Left colon (tissue), 2 donors: ENCODE measurements at places on chromosomes 12 and 14. TPM values are rescaled to one million over a fixed set of nuclear protein-coding genes. Genes with fewer than 3 reads are reported as not detected.

DNA sequence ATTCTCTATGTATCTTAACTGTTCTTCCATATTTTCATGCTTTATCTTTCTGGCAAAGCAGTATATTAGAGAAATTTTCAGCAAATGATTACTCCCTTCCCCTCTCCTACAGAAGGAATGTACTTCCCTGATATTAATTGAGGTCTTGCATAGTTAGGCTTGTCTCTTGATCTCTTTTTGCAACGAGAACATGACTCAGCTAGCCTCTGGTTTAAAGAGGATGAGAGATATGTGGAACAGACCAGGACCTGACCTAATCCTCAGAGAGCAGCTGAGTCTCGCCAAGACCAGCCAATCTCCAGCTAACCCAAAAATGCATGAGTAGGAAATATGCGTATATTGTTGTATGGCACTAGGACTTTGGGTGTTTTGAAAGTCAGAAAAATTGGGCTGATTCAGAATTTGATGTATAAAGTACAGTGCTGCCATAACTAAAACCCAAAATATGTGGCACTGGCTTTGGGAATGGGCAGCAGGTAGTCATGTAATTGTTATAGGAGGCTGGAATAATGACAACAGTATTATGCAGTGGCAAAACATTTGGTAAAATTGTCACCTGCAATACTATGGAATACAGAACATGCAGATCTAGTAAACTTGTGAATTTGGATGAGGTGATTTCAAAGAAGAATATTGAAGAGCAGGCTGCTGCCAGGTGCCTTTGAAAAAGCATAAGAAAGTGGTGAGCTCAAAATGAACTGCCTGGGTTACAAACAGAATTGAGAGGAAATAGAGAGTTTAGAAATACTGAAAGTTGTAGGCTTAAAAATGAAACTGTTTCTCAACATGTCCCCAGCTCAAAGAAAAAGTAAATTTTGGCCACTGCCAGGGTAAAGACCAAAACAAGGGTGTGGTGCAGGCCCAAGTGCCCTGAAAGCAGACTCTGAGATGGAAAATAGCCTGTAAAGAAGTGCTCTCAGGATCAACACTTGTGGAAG, 9.3 kb upstream of the USP15 start:
- no peak for DNase-seq

- no peak for DNase-seq
Observed at GRCh38 chr12:105843986-105844760, 294.6 kb downstream of the NUAK1 start.

DNA sequence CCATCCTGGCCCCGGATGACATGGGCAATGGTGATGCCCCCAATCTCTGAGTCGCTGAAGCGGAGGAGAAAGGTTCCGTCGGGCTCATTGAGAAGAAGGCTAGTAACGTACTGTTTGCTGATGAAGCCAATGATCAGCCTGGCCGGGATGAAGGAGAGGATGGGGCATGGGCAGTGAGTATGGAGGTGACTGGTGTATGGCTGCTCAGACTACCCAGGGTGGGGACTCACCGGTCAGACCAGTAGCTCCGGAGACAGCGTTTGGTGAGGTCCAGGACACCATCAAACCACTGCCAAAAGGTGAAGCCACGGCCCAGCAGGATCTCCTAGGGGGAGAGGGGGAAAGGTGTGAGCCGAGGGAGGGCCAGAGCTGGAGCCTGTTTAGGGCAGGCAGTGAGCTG, 10.9 kb downstream of the NAB2 start:
- DNase-seq: no peak

DNA sequence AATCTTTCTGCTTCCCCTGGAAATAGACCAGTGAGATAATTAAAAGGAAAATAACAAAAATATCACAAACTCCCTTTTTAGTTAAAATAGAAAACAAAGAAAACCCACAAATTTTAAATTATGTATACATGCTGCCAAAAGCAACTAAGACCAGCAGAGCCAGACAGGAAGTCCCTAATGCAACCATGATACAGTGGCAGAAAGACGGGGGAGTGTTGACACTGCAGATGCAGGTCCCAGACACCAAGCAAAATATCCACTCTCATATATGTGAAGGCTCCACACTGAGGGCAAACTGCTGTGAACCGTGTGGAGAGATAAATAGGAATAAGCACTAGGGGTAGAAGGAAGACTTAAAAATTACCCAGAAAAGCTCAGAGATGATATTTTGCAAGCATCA, 401.0 kb downstream of the BTG1 start:
- no peak for DNase-seq

GRCh38 chr12:25074113-25074512, 120.8 kb downstream of the DNAI7 start:
- no peak for DNase-seq

- no peak for DNase-seq
Observed at GRCh38 chr14:58059126-58059525, 92.9 kb downstream of the ARMH4 start.

- DNase-seq: no peak
Observed at GRCh38 chr12:3810540-3810939, 57.6 kb upstream of the CRACR2A start.

Gene TAS2R20
- total RNA-seq: 1.6 TPM

Gene PPP1R13B
- 67.2 TPM for total RNA-seq

Gene MRPL51
- 131 TPM for total RNA-seq

Gene TPCN1
- total RNA-seq: 84.7 TPM
